Amniotic stem cell (primary cell): ENCODE measurements at places on chromosomes 1 and 21.
A peak's percentile ranks its signal among the peaks of the same experiment; 100 is the strongest.

- DNase-seq, result no peak
Observed at GRCh38 chr1:39220891-39221870, 16.7 kb downstream of the MACF1 start.

- no peak for DNase-seq
Observed at GRCh38 chr1:201597551-201598230, 58.8 kb downstream of the NAV1 start.

DNA sequence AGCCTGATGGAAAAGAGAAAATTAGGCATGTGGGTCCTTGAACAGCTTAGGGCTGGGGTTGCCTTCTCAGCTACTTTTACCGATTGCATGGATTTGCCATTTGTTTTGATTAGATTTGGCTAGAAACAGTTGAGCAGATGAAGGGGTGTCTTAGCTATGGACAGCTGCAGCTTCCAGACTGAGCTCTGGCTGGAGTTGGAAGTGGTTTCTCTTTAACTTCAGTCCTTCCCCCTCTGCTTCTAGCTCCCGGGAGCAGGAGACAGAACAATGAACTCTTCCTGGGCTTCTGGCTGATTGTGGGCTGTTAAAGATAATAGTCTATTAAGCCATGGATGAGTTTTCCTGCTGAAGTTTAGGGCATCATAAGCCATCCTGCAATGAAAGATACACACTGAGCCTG lies 50.7 kb downstream of the UBE2T start:
- DNase-seq, result no peak

DNA sequence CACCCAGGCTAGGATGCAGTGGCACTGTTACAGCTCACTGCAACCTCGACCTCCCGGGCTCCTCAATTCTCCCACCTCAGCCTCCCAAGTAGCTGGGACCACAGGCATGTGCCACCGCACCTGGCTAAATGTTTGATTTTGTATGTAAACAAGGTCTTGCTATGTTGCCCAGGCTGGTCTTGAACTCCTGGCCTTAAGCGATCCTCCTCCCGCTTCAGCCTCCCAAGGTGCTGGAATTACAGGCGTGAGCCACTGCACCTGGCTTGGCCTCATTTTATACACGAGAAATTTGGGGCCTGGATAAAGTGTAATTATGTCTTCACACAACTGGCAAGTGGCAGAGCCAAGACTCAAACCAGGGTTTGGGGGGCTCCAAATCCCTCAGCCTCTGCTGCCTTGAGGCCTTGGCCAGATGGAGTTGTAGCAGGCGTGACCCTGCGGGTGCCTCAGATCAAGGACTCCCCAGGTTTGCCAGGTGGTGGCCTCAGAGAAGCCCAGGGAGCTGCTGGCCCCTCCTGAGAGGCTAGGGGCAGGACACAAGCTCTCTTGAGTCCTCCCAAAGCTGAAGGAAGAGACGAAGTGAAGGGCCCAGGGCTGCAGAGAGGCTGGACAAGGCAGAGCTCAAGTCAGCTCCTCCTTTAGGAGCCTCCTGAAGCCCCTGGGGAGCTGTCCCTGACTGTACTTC lies 61.7 kb downstream of the MDM4 start:
- DNase-seq, result no peak

- DNase-seq, result no peak
Observed at GRCh38 chr1:223553957-223554356, 111.5 kb downstream of the CAPN8 start.

GRCh38 chr1:8014381-8014988 lies 11.6 kb downstream of the ERRFI1 start:
- no peak for DNase-seq

DNA sequence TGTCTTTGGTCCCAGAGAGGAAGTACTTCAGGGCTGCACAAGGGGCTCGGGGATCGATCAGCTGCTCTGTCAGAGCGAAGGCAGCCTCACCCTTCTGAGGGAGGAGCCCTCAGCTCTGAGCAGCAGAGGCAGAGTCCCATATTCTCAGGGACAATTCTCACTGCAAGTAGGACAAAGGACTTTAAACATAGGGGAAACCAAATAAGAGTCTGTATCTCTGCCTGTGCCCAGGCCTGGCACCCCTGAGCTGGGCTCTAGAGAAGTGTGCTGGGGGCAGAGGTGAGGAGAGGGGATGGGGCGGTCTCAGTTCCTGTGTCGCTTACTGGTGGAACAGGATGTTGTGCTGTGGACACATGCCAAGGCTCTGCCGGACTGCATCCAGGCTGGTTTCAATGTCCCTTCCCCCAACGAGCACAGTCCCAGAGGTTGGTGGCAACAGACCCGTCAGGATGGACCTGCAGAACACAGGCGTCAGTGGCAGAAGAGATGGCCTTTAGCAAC lies 76.6 kb downstream of the ABCA4 start:
- no peak for DNase-seq

GRCh38 chr1:36323636-36324352 lies at the start of gene EVA1B:
Gene EVA1B, minus strand, starts transcription at chr1:36323645. Its CDS starts 608 bp downstream, at chr1:36323037.
- DNase-seq, result peak; percentile 14

DNA sequence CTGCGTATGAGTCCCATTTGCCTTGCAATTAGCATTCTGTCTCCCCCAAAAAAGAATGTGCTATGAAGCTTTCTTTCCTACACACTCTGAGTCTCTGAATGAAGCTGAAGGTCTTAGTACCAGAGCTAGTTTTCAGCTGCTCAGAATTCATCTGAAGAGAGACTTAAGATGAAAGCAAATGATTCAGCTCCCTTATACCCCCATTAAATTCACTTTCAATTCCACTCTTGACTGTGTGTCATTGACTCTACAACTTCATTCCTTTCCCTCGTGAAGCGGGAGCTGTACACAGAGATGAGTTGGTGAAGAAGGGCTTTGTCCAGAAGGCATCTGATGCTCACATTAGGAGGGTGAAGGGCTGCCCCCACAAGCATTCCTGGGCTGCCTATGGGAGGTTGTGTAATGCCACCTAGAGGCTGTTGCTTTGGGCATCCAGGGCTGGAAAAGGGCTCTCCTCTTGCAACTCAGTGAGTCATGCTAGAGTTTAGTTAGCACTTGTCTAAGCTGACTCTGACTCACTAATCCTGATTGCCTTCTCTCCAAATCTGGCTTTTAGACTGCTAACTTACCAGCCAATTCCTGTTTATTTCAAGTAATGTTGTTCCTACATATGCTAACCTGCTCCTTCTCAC lies 1.8 kb downstream of the SPRR1B start:
- DNase-seq, result no peak

DNA sequence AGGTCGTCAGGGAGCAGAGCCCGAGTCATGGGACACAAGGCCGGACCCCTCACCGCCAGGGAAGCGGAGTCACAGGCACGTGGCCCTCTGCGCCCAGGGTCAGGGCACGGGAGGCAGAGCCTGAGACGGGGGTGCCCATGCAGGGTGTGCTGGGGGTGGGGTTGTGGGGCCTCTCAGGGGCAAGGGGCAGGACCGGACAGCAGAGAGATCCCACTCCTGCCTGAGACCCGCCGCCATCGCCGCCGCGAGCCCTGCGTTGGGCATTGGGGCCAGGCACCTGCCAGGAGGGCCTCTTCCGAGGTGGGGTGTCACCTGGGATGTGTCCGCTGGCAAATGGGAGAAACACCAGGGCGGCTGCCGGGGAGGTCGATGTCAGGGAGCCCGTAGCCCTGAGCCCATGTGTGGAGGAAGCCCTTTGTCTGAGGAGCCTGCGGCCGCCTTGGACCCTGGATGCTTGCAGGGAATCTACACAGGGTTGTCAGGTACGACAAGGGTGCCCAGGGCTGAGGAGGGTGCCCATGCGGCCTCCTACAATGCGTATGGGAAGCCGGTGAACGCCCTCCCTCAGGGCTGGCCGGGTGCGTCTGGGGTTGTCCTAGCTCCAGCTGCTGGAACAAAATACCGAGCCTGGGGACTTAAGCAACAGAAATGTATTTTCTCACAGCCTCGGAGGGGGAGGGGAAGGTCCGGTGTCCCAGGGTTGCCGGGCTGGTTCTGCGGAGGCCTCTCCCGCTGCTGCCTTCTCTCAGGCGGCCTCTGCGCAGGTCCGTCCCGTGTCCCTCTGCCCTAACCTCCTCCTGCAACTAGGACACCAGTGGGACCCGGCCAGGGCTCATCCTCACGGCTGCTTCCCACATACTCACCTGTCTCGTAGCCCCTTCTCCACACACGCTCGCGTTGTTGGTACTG lies 16.4 kb upstream of the C1orf159 start:
- DNase-seq, result no peak

DNA sequence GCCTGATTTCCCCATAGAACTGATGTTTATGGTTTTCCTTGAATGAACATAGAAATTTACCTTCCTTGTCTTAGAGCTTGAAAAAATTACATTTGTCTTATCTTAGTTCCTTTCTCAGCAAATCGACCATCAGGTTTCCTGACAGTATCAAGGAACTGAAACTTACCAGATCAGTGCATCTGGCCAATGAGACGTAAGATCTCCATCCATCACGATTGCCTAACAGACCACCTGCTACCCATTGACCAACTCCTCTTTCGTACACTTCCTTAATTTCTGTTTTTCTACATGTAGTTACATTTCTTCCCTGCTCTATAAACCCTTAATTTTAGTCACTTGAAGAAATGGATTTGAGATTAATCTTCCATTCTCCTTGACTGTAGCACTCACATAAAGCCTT lies 57.4 kb upstream of the TMPRSS15 start:
- DNase-seq, result no peak

- no peak for DNase-seq
Observed at GRCh38 chr1:171754353-171754705, 12.5 kb upstream of the VAMP4 start.

DNA sequence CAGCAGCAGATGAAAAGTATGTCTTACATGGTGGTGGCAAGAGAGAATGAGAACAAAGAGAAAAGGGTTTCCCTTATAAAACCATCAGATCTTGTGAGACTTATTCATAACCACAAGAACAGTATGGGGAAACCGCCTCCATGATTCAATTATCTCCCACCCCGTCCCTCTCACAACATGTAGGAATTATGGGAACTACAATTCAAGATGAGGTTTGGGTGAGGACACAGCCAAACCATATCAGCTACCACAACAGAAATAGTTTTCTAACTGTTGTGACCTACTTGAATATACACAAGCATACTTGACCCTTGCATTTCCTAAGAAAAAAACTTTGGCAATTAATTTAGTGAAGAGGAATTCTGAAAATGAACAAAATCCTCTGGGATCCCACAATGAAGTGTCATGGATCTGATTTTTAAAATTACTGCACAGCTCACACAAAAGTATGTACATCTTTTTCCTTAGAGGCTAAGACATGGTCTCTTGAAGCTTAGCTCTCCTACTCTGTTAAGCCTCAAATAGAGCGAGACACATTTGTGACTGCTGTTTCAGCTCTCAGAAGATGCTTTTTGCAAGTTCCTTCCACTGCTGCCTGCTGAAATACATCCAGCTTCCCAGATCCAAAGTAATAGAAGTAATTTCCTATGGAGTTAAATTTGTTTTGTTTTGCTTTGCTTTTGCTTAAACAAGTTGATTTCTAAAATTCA lies 265.8 kb downstream of the DPYD start:
- DNase-seq, result no peak

GRCh38 chr1:107264007-107264406 lies 123.2 kb downstream of the NTNG1 start:
- DNase-seq, result no peak

GRCh38 chr1:86380257-86380861 lies 15.8 kb downstream of the ODF2L start:
- DNase-seq, result no peak

GRCh38 chr1:165924117-165924516 lies 96.7 kb downstream of the UCK2 start:
- DNase-seq, result no peak

DNA sequence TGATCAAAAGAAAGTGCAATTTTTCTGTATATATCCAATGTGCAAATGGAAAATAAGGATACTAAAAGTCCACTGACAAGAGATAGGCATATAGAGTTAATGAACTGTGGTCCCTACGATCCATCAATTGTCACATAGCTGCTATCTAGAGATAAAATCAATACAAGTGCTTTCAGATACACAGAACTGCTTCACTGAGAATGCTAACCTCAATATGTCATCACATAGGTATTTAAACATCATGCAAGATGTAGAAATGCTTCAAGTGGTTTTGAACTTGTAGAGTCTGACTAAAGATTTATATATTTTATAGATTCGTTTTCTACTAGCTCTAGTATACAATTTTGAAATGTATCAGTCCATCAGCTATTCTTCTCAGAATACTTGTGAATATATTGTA lies 1604.7 kb downstream of the PLA2G4A start:
- DNase-seq, result no peak

DNA sequence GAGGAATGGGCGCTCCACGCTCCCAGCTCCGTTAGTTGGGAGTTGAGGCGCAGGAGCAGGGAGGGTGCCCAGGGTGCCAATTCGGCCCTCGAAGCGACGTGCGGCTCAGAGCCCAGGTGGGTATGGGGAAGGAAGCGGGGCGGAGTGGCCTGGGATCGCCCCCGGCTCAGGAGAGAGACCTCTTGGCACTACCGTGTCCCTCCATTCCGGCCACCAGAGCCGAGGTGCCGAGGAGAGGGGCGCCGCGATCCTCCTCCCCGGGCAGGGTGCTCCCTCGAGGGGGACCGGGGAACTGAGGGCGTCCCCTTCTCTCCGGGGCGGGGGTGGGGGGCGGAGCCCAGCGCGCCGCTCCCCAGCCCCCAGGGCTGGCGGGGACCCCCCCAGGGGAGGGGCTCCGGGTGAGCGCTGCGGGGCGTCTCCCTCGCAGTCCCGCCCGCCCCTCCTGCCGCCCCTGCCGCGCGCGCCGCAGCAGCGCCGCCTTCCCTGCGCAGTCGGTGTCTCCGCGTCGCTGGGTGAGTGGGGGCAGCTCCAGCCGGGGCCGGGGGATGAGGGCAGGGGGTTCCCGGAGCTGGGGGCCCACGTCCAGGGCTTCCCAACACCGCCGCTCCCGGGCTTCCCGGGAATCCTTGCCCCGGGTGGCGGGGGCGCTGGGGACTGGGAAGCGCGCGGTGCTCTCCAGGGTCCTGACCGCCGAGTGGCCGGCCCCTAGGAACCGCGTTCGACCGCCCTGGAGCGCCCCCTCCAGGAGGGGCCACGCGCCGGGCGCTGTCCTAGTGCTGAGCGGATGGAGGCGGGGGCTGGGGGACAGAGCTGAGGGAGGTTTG lies at the start of gene HPCA:
HPCA (plus strand) TSS at position 488 of the 824 bp plus-strand sequence. CDS start 2,408 bp downstream, outside the sequence.
- DNase-seq, result no peak

DNA sequence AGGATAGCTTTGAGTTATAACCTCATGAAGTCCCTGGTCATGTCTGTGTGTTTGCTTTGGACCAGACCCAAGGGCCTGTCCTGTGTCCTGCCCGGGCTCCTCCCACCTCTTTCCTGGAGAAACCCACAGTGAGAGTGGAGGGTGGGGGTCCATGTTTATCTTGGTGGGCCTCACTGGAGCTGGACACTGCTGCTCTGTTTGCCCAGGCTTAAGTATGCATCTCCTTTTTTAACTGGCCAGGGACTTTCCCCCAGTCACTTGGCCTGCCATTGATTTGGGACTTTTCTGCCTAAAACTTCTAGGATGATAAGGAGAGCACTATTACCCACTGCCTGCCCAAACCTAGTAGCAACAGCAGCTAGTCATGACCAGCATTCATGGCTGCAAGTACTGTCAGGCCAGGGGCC lies 49.8 kb downstream of the DDR2 start:
- DNase-seq, result no peak

DNA sequence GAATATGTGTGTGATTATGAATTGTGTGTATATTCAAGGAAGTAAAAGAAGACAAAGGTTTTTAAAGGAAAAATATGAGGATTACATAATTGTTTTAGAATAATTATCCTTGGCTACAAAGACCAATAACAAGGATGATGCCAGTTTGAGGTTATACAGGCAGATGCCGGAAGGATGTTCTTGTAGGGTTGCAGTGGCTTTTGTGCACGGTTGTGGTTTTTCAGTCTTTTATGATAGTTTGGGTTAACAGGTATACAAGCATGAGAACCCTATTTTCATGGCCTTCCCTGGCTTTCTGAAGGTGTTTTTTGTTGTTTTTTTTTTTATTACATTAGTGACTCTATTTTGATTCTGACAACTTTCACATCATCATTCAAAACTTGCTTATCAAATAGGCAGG lies 4.9 kb downstream of the CR2 start:
- DNase-seq, result no peak

GRCh38 chr1:63548303-63548702 lies 25.0 kb downstream of the EFCAB7 start:
- DNase-seq, result no peak
